ENCODE measurements at places on chromosomes 1 and 21.

- DNase-seq, result no peak
These were observed 650.3 kb upstream of the NR5A2 start for GRCh38 chr1:199377211-199377610.

GRCh38 chr1:154975409-154976059, 1.1 kb downstream of the CKS1B start:
- DNase-seq, result no peak

- DNase-seq, result no peak
These were observed 231.5 kb downstream of the LMO4 start for GRCh38 chr1:87560137-87560536.

GRCh38 chr1:90720145-90720636, 3.1 kb upstream of the BARHL2 start:
- no peak for DNase-seq

- no peak for DNase-seq
These were observed 2.9 kb upstream of the TSPAN2 start for GRCh38 chr1:115092175-115092574.

DNA sequence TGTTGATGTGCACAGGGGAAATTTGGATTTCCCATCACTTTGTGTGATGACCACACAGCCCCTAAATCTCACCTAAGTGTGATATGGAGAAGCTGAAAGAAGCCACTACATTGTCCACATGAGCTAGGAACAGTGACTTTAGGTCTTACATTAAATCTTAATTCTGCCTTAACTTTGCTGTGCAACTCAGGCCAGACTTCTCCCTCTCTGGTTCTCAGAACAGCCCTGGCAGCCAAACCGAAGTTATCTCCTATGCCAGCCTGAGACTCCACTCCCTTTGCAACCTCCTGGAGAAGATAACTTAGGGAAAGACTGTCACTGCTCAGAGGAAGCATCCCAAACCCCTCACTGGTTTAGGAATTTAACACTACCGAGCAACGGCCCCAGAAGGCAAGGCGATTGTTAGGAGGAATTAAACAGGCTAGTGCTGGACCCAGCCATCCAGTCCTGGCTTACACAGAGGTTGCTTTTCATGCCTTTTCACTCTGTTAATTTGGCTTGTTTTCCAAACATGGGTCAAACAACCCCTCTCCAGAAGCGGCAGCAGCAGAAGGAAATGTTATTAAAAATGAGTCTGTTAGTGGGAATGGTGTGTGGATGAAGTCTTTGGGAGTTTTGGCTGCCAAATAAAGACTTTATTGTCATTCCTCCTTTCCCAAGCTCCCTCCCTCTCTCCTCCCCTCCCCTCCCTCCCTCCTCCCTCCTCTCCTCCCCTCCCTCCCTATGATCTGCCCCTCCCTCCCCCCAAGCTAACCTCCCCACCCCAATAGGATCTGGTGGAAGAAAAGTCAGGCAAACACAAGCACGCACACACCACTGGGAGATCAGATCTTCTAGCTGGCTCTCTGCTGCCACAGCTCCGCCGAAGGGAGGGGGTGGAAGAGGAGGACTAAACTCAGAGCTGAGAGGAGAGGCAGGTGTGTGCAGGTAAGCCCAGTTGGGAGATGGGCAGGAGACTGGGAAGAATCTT, at the start of gene PRELP:
TSS of gene PRELP (plus strand) at position 795 of the 970 bp plus-strand sequence. CDS start 7,379 bp downstream, outside the sequence.
- no peak for DNase-seq

GRCh38 chr1:68206848-68207689, 25.3 kb downstream of the WLS start:
- no peak for DNase-seq

- DNase-seq, result no peak
These were observed 145.0 kb downstream of the RASAL2 start for GRCh38 chr1:178238722-178239510.

DNA sequence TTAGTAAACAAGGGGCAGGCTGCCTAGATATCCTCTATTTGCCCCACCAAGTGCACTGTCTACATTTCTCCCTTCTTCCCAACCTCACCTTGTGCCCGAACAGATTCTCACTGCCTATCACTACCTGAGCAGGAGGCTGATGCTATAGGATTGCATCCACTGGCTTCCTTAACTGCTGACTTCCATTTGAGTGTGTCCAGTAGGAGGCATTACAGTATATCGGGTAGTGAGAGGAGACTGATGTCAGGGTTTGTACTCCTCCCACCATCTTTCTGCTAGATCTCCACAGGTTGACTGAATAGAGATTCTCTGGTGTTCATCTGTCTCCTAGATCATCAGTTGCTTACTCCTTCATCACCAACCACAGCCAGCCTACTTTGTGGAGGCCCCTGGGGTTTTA, 796.3 kb downstream of the LRRIQ3 start:
- DNase-seq, result no peak

DNA sequence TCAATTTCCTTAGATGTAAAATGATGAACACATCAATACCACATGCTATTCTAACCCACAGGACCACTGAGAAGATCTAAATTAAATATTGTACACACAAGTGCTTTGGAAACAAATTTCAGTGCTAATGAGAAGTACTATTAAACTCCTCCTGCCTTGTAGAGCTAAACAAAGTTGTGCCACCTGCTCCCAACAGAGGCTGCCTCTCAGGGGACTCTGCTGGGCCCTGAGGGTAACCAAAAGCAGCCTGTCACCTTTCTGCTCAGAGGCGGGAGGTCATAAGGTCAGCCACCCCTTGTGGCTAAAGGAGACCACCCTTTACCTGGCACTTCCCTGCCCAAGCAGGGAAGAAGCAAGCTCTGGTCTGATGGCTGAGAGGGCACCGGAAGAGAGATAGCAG, 6.3 kb downstream of the SLC9A1 start:
- no peak for DNase-seq

DNA sequence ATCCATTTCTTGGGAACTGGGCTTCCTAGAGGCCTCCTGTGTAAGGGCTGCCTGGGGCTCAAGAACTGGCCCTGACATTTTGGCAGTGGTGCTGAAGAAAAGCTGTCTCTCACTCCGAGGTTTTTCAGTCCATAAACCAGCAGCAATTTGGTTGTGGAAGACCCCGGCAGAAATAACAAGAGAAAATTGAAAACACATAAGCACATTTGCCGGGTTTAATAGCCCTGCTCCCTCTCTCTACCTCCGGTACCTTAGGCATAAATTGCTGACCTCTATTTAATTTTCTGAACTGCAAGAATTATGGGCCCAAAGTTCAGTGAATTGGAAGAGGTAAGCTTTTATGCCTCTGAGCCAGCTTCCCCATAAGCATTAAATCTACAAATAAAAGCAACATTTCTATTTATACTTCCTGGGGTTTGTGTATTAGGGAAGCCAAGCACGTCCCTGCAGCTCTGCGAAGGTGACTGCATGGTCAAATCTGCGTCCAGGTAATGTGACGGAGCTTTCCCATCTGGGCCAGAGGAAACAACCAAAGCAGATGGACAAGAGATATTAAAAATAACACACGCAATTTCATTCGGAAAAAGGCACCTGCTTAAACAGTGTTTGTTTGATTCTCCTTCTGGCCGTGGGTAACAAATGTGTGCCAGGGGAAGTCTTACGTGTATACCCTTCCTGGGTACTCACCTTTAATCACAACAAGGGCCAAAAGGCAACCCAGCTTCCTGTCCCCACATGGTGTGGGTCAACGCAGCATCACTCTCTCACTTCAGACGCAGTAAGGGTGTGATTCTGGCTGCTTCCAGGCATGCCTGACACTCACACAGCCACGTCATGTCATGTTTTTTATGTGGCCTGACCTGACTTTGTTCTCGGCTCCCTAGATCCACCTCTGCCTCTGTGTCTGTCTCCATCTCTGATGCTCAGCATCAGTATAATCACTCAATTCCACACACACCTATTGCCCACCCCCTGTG, 69.2 kb downstream of the PAPPA2 start:
- no peak for DNase-seq

DNA sequence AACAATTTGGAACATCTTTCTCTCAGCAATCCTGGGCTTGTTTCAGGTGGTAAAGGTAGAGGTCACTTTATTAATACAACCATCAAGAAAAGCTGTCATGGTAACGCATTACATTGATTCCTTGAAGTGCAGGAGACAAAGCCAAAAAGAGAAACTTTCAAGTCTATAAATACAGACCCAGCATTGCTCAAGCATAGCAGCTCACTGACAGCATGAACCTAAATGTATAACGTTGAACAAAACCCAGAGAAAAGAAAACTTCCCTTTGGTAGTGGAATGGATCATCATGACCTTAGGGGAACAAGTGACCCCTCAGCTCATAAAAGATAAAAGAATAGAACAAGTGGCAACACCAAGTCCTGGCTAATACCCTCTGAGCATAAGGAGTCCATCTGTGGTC, 332.2 kb downstream of the NTNG1 start:
- no peak for DNase-seq

- DNase-seq, result no peak
These were observed 14.4 kb downstream of the CYP4B1 start for GRCh38 chr1:46812996-46813857.
